H4 (cell line): ENCODE measurements at places on chromosomes 16 and 17. TPM values are rescaled to one million over a fixed set of nuclear protein-coding genes. Genes with fewer than 3 reads are reported as not detected.

Gene STX1B
- total RNA-seq, result 0.04 TPM in 1 of 2 replicates, not detected in the other

Gene TRPV3
- total RNA-seq, result not detected in 2 replicates

Gene RHBDL3
- total RNA-seq, result 2.9 and 3.6 TPM in 2 replicates

Gene SGF29
- total RNA-seq, result 10.0 and 15.4 TPM in 2 replicates

Gene AKAP10
- total RNA-seq, result 12.3 and 16.1 TPM in 2 replicates

Gene RAI1
- 2.4 and 3.6 TPM in 2 replicates for total RNA-seq

Gene OSGIN1
- 26.1 and 27.3 TPM in 2 replicates for total RNA-seq

Gene TBC1D3H
- not detected in 2 replicates for total RNA-seq

Gene PRR35
- total RNA-seq, result not detected in 2 replicates

Gene CSH1
- total RNA-seq, result not detected in 2 replicates

Gene SNAI3
- 0.27 and 0.62 TPM in 2 replicates for total RNA-seq

Gene RNF227
- total RNA-seq, result 1.1 and 3.6 TPM in 2 replicates

Gene STH
- not detected in 2 replicates for total RNA-seq

Gene SPATA2L
- total RNA-seq, result 8.1 and 9.2 TPM in 2 replicates

Gene CLDN6
- total RNA-seq, result 2.0 TPM in 1 of 2 replicates, not detected in the other

Gene ZP2
- total RNA-seq, result not detected in 2 replicates

Gene PHF12
- total RNA-seq, result 11.3 and 20.3 TPM in 2 replicates

Gene ZNF771
- 12.0 and 24.3 TPM in 2 replicates for total RNA-seq
